ENCODE measurements at places on chromosomes 7 and 10. TPM values are rescaled to one million over a fixed set of nuclear protein-coding genes. Genes with fewer than 3 reads are reported as not detected.

The MRPS16 gene
- total RNA-seq, result 77.2 TPM

The PRPS1L1 gene
- not detected for total RNA-seq

The RTKN2 gene
- total RNA-seq, result 6.3 TPM

The BEND7 gene
- total RNA-seq, result 5.4 TPM

The NUTM2A gene
- total RNA-seq, result not detected

The MEST gene
- total RNA-seq, result 5.5 TPM

The ATRNL1 gene
- total RNA-seq, result 1.00 TPM

The INA gene
- 0.50 TPM for total RNA-seq

The MKX gene
- 11.6 TPM for total RNA-seq

The LBX1 gene
- total RNA-seq, result not detected

The ELFN1 gene
- 1.2 TPM for total RNA-seq

The CDK14 gene
- total RNA-seq, result 49.6 TPM

The SGMS1 gene
- 45.4 TPM for total RNA-seq

The TRPV5 gene
- total RNA-seq, result not detected

The HMX3 gene
- total RNA-seq, result not detected

The BAMBI gene
- 0.77 TPM for total RNA-seq

The PIP gene
- not detected for total RNA-seq

The DLX5 gene
- not detected for total RNA-seq

The C10orf67 gene
- 0.11 TPM for total RNA-seq

The STYXL1 gene
- total RNA-seq, result 38.6 TPM

The ZSWIM8 gene
- 44.9 TPM for total RNA-seq

The GALNT17 gene
- total RNA-seq, result under 0.01 TPM

The FAM25G gene
- total RNA-seq, result not detected

The TRIL gene
- 0.25 TPM for total RNA-seq

The DLD gene
- 109 TPM for total RNA-seq

The HYAL4 gene
- not detected for total RNA-seq

The GIMAP2 gene
- total RNA-seq, result 2.9 TPM

The GPER1 gene
- total RNA-seq, result 3.0 TPM

The GHRHR gene
- total RNA-seq, result not detected

The IL6 gene
- 0.55 TPM for total RNA-seq

The CCDC172 gene
- not detected for total RNA-seq

The TMEM72 gene
- total RNA-seq, result not detected

The SFMBT2 gene
- total RNA-seq, result 3.5 TPM

The PDK4 gene
- 0.12 TPM for total RNA-seq

The MYH16 gene
- total RNA-seq, result 0.33 TPM

The CYP51A1 gene
- 516 TPM for total RNA-seq

The XRCC2 gene
- 1.6 TPM for total RNA-seq

The NEBL gene
- total RNA-seq, result 0.22 TPM

The PLAC9 gene
- 1.9 TPM for total RNA-seq

The STAMBPL1 gene
- 34.0 TPM for total RNA-seq

The NUTM2E gene
- total RNA-seq, result not detected

The SLC13A4 gene
- total RNA-seq, result under 0.01 TPM

The PRKG1 gene
- total RNA-seq, result 26.3 TPM

The NXPH1 gene
- not detected for total RNA-seq

Data from uterine smooth muscle cell (primary cell).